Left renal pelvis (tissue), 4 donors: ENCODE measurements at places on chromosomes 7 and 10. TPM values are rescaled to one million over a fixed set of nuclear protein-coding genes. Genes with fewer than 3 reads are reported as not detected.

SAMD8 gene
- 15.1 TPM for polyA plus RNA-seq

PCLO gene
- 8.9 TPM for polyA plus RNA-seq

DNA sequence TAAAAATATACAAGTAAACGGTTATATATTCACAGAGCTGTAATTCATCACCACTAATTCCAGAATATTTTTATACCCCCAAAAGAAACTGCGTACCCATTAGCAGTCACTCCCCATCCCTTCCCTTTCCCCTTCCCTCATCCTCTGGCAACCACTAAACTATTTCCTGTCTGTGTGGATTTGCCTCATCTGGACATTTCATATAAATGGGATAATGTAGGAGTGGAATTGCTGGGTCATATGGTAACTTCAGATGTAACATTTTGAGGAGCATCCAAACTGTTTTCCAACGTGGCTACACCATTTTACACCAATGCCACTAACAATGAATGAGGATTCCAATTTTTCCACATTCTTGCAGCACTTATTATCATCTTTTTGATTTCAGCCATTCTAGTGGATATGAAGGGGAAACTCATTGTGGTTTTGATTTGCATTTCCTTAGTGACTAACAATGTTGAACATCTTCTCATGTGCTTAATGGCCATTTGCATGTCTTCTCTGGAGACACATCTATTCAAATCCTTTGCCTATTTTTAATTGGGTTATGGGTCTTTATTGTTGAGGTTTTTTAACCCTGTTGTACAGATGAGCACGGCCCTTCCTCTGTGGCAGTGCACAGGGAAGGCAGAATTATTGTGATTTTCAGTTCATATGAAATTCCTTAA lies 79.2 kb downstream of the RBM20 start:
- no peak for DNase-seq

DNA sequence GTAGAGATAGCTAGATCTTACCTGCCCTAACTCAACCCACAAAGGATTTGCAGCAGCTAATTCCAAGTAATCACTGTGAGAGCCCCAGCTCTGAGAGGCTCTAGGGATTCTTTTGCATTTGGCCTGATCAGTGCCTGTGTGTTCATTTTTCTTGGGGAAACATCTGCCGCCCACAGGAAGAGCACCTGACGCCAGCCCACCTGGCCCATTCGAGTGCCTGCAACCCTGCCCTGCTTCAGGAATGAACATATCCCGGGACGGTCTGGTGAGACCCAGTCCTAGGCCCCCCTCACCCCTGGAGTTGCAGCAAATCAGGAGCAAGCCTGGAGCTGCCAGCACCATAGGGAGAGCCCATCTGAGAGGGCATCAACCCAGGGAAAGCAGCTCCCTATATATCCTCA lies 38.8 kb downstream of the GSDME start:
- no peak for DNase-seq

DNA sequence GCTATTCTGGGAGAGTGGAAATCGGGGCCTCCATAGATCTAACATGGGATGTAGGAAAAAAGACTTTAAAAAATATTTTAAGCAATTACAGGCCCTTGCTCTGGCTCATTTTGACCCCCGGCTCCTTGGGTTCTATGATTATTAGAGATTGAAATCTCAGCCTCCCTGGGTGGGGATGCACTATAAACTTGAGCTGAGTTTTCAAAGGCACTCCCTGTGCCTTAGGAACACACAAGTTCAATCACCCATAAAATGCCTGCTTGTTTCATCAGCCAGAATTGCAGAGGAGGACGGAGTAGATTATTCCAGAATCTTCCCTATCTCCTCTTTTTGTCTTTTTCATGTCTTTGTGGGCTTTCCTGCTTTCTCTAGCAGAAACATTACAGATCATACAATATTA lies 145.4 kb downstream of the CUBN start:
- DNase-seq = no peak

DNA sequence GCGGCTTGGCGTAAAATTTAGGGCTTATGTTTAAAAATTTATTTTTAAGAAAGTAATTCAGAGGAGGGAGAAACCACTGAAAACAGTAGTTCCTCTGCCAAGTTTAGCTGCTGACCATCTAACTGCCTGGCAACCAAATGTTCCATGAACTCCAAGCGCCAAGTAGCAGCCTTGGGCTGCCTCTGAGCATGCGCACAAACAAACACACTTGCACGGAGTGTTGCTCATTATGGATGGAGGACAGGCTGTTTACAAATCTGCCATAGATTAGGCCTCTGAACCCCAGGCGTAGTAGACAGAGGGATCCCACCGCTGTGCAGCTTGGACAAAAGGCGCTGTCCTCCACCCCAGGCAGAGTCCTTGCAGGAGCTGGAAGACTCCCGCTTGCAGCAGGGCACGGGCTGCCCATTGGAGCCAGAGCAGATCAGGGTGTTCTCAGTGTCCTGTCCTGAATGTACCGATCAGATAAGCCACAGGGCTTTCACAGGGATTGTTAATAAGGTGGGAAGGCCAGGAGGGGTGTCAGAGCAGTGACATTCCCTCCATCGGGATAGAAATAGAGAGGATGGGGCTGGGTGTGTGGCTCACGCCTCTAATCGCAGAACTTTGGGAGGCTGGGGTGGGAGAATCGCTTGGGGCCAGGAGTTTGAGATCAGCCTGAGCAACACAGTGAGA lies 47.7 kb upstream of the LYZL1 start:
- DNase-seq = no peak

GRCh38 chr10:92965314-92965713 lies 95.3 kb upstream of the CYP26C1 start:
- peak; percentile 35 for DNase-seq

GRCh38 chr7:142263598-142264380 lies 5.9 kb upstream of the PRSS58 start:
- no peak for DNase-seq

GRCh38 chr10:132654708-132655661 lies 117.4 kb downstream of the INPP5A start:
- no peak for DNase-seq

- DNase-seq = no peak
Measured at GRCh38 chr10:88966797-88967196, 14.2 kb upstream of the ACTA2 start.
